ENCODE measurements at places on chromosomes 2 and 18. TPM values are rescaled to one million over a fixed set of nuclear protein-coding genes. Genes with fewer than 3 reads are reported as not detected.

ESPNL gene
- 4.3 TPM for total RNA-seq

BOLL gene
- total RNA-seq: 0.04 TPM

- no peak for DNase-seq
Measured at GRCh38 chr2:207039225-207039624, 99.9 kb downstream of the CPO start.

DNA sequence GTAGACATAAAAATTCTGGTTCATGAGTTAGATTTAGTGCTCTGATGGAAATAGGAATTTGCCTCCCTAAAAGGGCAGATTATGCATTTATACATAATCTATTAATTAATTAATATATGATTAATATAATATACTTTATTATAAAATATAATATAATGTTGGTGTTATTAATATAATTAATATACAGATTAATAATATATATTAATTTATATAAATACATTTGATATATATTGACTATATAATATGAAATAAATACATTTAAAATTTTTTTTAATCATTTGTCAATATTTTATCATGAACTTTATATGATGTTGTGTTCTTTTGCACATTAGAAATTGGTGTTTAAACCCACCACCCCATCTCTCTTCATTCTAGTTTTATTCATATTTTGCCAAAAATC lies 652.1 kb upstream of the ZNF804A start:
- DNase-seq: no peak

MAPK4 gene
- total RNA-seq: 8.5 TPM

GRCh38 chr18:73043611-73044010 lies 175.8 kb upstream of the NETO1 start:
- no peak for DNase-seq

POTEC gene
- not detected for total RNA-seq

DNA sequence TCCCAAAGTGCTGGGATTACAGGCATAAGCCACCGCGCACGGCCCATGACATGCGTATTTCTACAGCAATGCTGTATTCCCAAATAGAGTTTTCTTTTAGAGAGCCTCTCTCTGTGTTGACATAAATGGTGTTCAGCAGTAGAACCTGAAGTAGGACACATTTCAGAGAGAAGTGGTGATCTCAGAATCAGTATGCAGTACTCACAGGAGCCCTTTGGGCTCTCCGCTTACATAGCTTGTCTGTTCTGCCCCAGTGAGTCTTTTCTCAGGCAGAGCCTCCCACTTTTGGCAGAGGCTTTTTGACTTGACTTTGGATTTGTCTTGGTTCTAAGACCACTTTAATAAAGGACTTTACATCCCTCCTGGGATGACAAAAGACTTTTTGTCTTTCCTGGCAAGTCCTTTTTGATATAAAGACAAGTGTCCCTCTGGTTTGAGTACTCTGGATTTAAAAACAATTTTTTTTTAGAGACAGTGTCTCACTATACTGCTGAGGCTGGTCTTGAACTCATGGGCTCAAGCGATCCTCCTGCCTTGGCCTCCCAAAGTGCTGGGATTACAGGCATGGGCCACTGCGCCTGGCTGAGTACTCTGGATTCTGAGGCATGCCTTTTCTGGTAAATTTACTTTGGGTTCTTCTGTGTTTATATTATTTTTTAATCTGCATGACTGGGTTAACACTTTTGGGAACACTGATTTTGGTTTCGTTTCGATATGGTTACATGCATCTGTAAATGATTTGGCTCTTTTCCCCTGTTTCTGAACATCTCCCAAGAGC lies 113.3 kb downstream of the SMAD2 start:
- DNase-seq: no peak

DNA sequence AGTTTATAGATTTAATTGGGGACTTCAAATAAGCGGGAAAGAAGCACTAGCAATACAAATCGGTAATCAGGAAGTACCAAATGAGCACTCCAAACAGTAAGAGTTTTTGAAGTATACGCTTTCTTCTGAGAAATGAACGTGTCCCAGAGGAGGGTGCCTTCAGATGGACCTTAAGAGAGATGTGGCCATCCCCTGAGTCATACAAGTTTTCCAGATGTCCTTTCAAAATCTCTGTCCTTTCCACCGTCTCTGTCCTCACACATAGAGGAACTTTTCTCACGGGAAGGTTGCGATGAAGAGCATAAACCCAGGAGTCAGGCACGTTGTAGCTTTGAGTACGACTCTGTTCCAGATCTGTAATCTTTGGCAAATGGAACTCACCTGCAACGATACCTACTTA lies 1.7 kb upstream of the SMAD2 start:
- no peak for DNase-seq

- DNase-seq: no peak
Measured at GRCh38 chr18:11831921-11832320, 19.3 kb upstream of the CHMP1B start.

- DNase-seq: no peak
Measured at GRCh38 chr2:232530626-232531260, 4.8 kb downstream of the CHRND start.

DNA sequence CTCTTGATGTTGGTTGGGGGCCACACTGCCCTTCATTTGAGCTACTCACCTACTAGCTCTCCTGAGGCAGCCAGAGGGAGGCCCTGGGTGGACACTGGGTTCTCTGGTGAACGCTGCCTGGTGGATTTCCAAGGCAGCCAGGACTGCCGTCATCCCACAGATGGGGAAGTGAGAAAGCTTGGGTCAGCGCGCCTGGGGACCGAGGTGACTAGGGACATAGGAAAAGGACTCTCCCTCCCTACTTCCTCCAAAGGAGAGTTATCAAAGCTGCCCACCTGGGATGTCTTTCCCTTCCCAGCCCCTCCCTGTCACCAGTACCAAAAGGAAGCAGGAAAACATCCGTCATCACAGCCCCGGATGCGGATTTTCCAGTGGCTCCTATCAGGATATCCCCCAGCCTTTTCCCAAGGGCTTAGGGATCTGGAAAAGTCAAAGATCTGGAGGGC lies 3.8 kb upstream of the SEMA4C start:
- no peak for DNase-seq

TGFA gene
- total RNA-seq: 2.6 TPM

DNA sequence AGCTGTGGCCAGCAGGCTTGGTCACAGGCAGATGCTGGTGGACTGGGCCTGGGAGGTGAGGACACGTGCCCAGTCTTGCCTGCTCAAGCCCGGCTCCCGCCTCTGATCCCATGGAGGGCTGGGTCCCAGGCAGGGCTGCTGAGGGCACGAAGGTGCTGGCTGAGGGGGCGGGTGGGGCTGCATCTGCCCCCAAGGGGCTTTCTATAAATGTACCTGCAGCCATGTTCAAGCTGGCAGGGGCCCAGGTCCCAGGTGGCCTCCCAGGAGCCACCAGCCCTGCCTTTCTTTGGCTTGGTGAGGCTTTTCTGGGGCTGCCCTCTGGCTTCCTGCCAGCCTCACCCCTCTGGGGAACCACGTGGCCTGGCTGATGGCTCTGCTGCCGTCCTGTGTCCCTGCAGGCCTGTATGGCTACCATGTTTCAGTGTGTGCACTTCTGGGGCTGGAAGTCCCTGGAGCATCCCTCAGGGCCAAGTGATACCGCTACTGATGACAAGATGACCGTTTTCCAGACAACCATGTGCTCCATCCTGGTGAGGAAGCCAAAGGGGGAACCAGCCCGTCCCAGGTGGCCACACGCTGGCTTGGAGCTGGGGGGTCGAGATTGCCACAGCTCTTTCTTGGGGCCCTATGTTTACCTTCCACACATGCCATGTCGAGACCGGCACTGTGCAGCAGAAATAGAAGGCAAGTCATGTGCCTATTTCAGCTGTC lies 23.2 kb downstream of the HJURP start:
- DNase-seq: no peak

RBMS1 gene
- 47.6 TPM for total RNA-seq

NYAP2 gene
- total RNA-seq: not detected

GRCh38 chr2:96867756-96868554 lies 1.9 kb downstream of the SEMA4C start:
- DNase-seq: no peak

DNA sequence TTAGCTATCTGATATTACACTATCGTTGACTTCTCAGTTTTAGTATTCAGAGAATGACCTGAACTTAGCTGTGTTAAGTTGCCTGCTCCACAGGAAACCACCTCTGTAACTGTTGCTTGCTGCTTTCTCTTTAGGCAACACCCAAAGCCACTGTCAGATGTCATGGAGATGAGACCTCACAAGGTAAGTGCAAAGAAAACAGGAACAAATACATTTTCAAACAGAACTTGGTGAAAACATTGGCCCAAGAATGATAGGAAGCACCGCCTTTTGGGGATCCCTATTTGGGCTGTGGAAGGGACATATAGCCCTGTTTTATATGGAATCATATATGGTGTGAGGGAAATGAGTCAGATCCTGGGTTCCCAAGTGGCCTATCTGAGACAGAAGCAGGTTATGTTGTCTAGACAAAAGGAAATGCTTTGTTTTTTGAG lies 143.4 kb downstream of the UBE2E3 start:
- DNase-seq: peak; percentile 14

All from GM23338 (cell line).